ENCODE measurements at places on chromosomes 2 and 18.

- no peak for DNase-seq
These were observed 4.7 kb downstream of the GLI2 start for GRCh38 chr2:120740375-120740764.

GRCh38 chr18:341102-341501, 73.3 kb upstream of the THOC1 start:
- DNase-seq: no peak

DNA sequence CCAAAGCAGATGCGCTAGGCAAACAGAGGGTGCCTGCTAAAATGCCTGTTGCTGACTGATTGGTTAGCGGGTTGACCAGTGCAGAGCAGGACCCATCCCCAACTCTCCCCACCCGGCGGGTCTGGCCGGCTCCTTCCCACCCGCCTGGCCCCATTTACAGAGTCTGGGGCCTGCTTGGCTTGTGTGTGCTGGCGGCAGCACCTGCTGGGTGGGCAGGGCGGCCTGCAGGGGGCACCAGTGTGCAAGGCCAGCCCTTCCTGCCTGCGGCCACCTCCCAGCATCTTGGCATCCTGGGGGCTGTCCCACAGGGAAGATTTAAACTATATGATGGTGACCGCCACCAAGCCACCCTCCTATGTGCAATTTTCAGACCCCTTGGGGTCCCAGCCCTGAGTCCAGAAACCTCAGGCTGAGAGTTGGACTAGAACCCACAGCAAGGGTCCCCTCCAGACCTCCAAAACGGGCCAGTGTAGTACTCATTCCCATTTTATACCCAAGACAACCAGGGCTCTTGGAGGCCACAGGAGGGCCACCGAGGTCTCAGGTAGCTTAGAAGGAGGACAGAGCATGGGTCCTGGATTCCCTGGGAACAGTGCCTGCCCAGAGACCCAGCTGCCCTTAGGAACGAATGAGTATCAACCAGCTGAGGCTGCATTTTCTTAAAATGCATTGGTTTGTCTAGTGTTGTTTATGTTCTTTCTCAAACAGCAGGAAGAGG, 173.6 kb downstream of the SMAD7 start:
- DNase-seq: peak; percentile 56

DNA sequence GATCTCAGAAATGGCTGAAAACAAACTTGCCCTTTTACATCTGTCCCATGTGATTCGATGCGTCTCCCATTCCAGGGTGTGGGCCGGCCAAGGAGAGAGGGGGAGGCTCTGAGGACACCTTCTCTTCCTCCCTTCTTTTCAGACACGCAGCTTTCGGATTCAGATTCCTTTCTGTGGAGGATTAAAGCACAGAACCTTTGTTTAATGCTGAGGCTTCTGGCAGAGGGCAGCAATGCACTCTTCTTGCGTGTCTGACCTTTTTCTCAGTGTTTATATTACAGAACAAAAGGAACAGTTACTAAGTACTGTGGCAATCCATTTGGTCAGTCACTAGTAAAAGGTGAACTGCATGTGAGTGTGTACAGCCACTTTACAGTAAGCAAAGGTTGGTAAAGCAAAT, 268.9 kb upstream of the CCDC68 start:
- no peak for DNase-seq

DNA sequence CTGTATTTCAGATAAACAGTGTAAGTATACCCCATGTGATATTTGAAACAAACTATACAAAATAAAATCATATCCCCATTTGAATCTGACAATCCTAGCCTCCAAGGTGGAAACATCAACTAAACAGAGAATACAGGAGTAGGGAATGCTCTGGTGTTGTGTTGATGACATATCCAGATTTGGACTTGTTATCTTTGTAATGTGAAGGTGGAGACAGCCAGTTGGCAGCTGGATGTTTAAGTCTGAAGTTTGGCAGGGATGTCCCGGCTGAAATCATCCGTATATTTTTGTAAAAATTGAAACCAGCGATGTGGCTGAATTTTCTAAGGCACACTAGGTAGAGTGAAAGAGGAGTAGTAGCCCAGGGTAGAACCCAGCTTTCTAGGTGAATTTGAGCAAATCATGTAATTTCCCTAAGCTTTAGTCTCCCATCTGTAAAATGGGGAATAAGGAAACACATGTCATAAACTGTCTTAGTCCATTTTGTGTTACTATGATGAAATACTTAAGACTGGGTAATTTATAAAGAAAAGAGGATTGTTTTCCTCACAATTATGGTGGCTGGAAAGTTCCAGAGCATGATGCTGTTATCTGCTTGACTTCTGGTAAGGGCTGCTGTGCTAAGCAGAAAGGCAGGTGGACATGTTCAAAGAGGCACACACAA, 246.6 kb upstream of the APCDD1 start:
- DNase-seq: no peak

DNA sequence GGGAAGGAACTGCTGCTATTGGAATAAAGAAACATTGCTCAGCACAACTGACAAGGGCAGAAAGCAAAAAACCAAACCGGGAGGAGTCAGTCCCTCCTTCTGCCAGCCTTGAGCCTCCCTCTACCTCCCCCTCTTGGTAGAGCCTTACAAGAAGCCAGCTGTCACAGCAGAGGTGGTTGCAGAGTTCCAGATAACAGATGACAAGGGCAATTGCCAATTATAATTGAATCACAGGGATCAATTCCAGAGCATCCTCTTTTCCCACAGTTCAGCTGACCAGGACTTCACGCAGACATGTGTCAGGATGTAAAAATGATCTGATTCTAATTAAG, 548.2 kb upstream of the LRRTM1 start:
- DNase-seq: no peak

- DNase-seq: no peak
These were observed 258.5 kb downstream of the RND3 start for GRCh38 chr2:150228936-150229335.

GRCh38 chr2:73920577-73921545, 5.8 kb upstream of the DGUOK start:
- no peak for DNase-seq

- peak; percentile 53 for DNase-seq
These were observed 21.6 kb upstream of the SPATA3 start for GRCh38 chr2:230974096-230974913.

- DNase-seq: no peak
These were observed 190.4 kb downstream of the SPP2 start for GRCh38 chr2:234240917-234241316.

GRCh38 chr2:74857215-74857614, 23.3 kb downstream of the HK2 start:
- DNase-seq: no peak

- DNase-seq: no peak
These were observed 58.1 kb upstream of the CTDP1 start for GRCh38 chr18:79621501-79621900.

GRCh38 chr2:138274421-138275291, 226.9 kb upstream of the SPOPL start:
- DNase-seq: no peak

DNA sequence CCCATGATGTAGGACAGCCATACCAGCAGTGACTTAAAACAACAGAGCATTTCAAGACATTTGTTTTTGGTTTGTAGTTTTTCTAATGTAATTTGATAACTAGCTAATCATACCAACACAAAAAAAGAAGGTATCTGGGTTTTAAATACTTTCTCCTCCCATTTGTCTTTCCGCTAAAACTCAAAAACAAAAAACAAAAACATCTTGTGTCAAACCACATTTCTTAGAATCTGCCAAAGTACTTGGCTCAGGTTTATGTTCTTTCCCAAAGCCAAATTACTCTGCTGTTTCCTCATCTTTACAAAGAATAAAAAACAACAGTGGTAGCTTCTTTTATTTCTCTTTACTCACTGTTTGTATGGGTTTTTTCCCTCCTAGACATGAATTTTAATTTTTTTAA, 71.5 kb downstream of the GREB1L start:
- no peak for DNase-seq

- DNase-seq: no peak
These were observed 522.8 kb downstream of the MBD2 start for GRCh38 chr18:53701697-53702096.

GRCh38 chr2:224946895-224947294, 95.4 kb downstream of the DOCK10 start:
- DNase-seq: no peak

GRCh38 chr2:61762292-61762691, 91.6 kb downstream of the FAM161A start:
- DNase-seq: no peak

Data from stimulated activated CD4-positive, alpha-beta T cell treated with anti-CD3 and anti-CD28 coated beads, Interleukin-12 subunit alpha, Interleukin-12 subunit beta, amount 100 ng/mL, for 48 hours (primary cell).